ENCODE measurements at places on chromosomes 2 and 18. TPM values are rescaled to one million over a fixed set of nuclear protein-coding genes. Genes with fewer than 3 reads are reported as not detected.

Gene IRS1
- 30.2 TPM for total RNA-seq

Gene CYP1B1
- 116 TPM for total RNA-seq

Gene SP140L
- 3.1 TPM for total RNA-seq

Gene CDK15
- total RNA-seq: 1.7 TPM

Gene KCNF1
- total RNA-seq: 6.8 TPM

Gene SCYGR4
- total RNA-seq: not detected

Gene TEKT4
- total RNA-seq: 0.22 TPM

Gene ANKRD12
- 136 TPM for total RNA-seq

Gene ARHGAP25
- total RNA-seq: 4.3 TPM

Gene IL36A
- total RNA-seq: not detected

Gene G6PC2
- 4.2 TPM for total RNA-seq

Gene TMEM150A
- total RNA-seq: 4.0 TPM

Gene RNF152
- total RNA-seq: 49.1 TPM

Gene SH3BP4
- total RNA-seq: 40.6 TPM

Gene CDH7
- 40.7 TPM for total RNA-seq

Gene R3HDM1
- 51.5 TPM for total RNA-seq

Gene E2F6
- 26.3 TPM for total RNA-seq

Gene CCT4
- 122 TPM for total RNA-seq

Gene ANKRD62
- not detected for total RNA-seq

Gene ONECUT2
- 10.5 TPM for total RNA-seq

Gene TACR1
- total RNA-seq: 1.4 TPM
